Skeletal muscle cell (primary cell): ENCODE measurements at places on chromosomes 4 and X.
A peak's percentile ranks its signal among the peaks of the same experiment; 100 is the strongest.

GRCh38 chr4:127015667-127016117 lies 617.1 kb upstream of the INTU start:
- DNase-seq: no peak

GRCh38 chrX:125404667-125405160 lies 85.0 kb downstream of the TEX13C start:
- DNase-seq: no peak

DNA sequence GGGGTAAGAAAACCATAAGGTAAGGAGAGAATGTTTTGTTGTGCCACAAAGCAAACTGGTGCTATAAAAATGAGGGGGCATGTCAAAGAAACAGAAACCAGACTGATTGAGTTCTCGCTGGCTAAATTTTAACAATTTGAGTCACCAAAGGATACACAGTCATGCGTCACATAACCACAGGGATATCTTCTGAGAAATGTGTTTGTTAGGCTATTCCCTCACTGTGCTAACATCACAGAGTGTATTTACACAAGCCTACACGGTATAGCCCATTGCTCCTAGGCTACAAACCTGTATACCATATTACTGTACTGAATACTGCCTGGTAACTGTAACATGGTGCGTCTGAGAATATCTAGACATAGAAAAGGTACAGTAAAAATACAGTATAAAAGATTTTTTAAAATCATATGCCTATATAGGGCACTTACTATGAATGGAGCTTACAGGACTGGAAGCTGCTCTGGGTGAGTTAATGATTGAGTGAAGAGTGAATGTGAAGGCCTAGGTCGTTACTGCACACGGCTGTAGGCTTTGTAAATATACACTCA lies 50.1 kb downstream of the FBXW7 start:
- peak; percentile 75 for DNase-seq

DNA sequence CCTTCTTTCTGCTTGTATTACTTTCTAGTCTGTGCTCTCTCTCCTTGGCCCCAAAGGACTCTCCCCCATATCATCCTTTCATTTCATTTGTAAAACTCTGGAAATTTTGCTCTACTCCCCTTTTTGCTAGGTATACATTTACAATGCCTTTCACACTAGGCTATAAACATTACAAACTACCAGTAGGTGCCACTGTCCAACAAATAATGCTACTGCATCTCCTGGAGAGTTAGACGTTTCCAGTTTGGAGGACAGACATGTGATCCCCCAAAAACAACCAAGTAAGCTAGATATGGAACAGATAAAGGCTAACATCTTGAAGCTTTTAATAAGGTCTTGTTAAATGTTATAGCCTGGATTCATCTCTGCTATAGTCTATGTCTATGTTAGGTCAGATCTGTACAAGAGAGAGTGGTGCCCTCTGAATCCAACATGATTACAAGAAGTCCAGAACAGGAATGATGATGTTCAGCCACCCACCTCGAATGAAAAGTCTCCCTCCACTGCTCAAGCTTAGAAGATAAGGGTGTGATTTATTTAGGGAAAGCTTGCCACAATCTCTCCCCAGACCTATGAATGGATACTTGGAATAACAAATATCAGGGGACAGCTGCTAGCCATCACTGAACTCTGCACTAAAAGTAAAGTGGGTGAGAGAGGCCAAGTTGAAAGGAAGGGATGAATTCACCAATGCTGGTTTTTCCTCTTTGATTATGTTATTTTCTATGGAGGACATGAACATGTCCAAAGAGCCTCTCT lies 14.3 kb downstream of the CBR4 start:
- no peak for DNase-seq

DNA sequence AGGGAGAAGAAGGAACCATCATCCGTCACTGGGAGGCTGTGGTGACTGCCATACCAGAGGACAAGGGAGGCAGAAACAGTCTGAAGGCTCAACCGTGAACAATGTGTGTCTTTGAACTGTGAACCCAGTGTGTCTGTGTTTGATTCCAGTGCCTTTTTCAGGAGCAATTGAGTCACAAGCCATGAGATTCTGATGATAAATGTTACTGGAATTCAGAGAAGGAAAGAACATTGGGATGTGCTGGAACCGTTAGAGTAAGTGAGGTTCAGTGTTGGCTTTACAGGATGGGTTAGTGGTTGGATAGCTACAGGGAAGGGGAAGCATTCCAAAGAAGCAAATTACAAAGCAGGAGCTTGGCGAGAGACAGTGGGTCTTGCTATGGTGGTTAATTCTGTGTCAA lies 464.4 kb downstream of the TRIML1 start:
- no peak for DNase-seq

DNA sequence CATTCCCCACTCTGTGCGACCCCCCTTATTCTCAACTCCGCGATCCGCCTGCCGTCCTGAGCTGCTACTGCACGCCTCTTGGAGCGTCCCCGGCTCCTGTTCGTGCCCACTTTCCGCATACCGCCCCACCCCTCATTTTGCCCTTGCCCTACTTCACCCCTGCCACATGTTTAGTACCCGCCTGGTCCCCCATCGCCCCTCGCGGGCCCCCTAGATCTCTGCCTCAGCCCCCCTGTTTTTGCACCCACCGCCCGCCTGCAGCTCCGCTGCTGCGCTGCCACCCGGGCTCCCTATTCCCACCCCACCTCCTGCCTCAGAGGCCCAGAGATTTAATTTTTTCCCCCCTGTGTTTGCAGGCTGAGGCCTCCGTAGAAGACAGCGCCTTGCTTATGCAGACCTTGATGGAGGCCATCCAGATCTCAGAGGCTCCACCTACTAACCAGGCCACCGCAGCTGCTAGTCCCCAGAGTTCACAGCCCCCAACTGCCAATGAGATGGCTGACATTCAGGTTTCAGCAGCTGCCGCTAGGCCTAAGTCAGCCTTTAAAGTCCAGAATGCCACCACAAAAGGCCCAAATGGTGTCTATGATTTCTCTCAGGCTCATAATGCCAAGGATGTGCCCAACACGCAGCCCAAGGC lies 1.4 kb downstream of the MAGED1 start:
- no peak for DNase-seq

GRCh38 chr4:128166982-128167381 lies 105.9 kb downstream of the LARP1B start:
- no peak for DNase-seq

GRCh38 chrX:1536712-1537030 lies 314 bp downstream of the P2RY8 start:
- DNase-seq: no peak

- no peak for DNase-seq
These were observed 135.0 kb downstream of the RAB28 start for GRCh38 chr4:13349096-13349495.

DNA sequence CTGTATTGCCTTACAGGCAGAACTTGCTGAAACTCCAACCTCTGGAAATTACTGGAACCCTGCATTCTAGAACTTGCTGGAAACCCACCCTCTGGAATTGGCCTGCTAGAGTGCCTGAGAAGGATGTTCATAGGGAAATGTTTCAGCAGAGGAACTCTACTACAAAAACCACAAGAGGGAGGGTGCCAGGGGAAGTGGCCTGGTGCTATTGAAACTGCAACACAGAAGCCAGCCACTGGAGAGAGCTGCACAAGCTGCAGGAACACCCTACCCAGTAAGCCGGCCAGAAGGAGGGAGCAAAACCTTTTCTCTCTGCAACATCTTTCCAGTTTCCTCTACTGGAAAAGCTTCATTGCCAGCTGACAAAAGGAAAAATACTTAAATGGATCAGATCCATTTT lies 2.5 kb upstream of the BRWD3 start:
- no peak for DNase-seq

GRCh38 chr4:128282516-128282915 lies 5.1 kb downstream of the PGRMC2 start:
- no peak for DNase-seq

DNA sequence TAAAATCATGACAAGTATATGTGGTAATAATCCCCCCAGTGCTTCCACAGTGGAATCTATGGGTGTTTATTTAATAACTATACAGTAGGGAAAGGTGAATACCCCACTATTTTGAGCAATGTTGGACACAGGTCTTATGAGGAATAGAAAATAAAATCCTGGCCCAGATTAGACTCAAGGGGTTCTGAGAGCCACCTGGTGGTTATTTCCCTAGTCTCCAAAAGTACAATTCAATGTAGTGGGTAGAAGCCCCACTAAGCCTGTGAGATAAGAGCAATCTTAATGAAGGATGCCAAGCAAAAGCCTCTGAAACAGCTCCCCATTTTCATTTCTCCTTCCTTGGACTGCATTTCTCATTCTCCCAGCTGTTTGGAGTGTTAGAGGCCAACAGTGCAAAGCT lies 328.2 kb upstream of the NR3C2 start:
- no peak for DNase-seq

GRCh38 chr4:175412161-175412560 lies 399.9 kb downstream of the GPM6A start:
- DNase-seq: peak; percentile 57

GRCh38 chr4:134463771-134464170 lies 262.2 kb upstream of the PABPC4L start:
- DNase-seq: no peak

DNA sequence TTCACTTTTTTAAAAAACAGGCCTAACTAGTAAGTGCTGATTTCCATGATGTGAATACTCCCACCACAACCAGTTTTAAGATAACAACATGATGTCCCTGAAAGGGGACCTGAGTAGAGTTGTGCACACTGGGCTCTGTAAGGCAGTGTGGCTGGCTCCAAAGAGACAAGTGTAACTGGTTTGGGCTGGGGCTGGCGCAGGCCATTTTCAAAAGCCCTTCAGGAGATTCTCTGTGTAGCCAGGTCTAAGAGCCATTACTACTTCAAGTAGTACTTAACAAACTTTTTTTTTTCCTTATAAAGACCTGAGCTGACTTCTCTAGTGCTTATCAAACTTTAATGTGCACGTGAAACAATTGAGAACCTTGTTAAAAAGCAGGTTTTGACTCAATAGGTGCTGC lies 4.3 kb downstream of the QRFPR start:
- DNase-seq: no peak

GRCh38 chr4:67554096-67554495 lies 4.4 kb upstream of the STAP1 start:
- no peak for DNase-seq

GRCh38 chr4:75514949-75515612 lies 808 bp downstream of the THAP6 start:
- no peak for DNase-seq

DNA sequence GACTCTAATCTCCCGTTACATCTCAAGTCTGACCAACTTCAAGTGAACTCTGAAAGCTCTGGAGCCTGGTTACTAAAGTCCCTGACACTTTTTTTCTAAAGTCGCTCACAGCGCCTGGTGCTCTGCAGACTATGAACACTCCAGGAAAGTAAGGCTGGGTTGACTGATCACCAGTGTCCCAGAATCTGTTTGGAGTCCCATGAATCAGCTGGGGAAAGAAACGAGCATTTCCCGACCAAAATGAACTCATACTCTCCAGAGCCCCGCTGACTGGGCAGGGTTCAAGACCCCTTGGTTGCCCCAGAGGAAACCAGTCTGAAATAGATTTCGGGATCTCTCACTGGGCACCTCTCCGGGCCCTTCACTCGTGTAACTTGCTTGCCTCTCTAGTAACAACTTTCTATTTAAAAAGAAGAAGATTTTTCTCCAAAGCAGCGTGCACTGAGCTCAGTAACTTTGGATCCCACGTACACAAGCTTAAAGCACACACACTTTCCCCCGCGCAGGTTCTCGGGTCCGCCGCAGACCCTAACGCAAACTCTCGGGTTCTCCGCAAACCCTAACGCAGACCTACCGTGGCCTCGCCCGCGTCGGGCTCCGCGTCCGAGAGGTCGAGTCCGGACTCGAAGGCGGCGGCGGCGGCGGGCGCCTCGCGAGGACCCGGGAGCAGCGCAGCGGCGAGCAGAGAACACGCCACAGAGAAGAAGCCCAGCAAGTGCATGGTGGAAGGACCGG lies 964 bp downstream of the VEGFC start:
- DNase-seq: no peak

DNA sequence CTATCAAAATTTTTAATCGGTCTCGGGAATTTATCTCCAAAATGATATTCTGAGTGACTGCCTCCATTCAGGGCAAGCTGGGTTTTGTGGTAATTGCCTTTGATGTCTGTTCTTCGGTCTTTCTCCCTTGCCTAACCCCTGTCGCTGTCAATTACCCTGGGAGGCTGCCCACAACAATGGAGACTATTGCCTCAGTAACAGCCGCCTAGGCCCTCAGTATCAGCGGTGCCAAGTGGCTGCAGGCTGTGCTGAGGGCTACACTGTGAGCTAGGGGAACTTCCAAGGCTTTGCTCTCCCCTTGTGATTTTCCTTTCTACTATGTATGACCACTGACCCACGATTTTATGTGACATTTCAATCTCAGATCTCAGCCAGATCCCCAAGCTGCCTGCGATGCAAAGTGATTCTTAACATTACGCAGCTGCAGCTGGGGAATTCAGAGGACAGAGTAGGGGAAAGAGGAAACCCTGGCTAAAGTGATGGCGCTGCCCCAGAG lies 36.3 kb upstream of the REST start:
- DNase-seq: no peak

DNA sequence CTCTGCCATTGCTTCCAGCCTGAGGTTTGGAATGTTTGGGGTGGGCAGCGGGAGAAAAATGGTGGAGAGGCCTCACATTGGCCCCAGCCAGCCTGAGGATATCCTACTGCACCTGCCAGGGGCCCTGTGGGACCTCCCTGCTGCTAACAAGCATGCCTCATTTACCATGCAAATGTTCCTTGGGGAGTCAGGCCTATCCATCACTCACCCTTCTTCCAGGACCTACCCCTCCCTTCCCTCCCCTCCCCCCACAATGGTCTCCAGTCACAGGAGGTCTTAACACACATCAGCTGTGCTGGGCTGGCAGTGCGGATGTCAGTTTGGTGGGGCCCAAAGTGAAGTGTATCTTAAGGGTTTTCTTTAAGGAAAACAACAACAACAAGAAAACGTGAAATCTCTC lies 139.2 kb downstream of the SHOX start:
- DNase-seq: no peak

DNA sequence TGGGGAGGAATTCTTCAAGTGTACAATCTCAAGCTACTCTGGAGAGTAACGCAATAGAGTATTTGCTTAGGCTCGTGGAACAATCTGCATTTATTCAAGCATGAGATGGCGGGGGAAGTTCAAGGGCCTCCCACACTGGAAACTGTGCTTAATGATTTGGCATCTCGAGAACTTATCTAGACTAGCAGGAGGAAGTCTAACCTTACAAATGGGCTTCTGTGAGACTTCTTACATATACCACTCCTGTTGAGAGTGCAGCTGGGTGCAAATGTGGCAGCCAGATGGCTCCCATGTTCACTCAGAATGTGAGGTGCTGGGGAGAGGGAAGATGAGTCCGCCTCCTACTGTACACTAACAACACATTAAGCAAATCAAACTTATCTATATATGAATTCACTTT lies 29.3 kb upstream of the PTPN13 start:
- no peak for DNase-seq
